ENCODE measurements at places on chromosomes 12 and 14.

- no peak for DNase-seq
These were observed 6.7 kb downstream of the CLEC12A start for GRCh38 chr12:9977916-9978315.

DNA sequence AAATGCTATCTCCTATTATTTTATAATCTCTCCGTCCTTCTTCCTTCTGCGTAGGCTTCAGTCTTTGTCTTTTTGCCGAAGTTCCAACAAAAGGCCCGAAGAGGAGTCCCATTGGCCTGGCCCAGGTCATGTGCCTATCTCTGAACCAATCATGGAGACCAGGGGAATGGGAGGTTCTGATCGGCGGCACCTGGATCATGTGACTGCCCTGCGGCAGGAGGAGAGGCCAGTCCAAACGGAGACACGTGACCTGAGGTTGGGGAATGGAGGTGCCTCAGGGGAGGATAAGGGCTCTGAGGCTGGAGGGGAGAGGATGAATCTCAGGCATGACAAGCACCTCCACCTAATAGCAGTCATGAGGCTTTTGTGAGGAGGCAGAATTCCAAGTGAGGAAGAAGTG, 86.0 kb downstream of the AACS start:
- no peak for DNase-seq

GRCh38 chr12:123034022-123034541, 53.6 kb downstream of the ARL6IP4 start:
- no peak for DNase-seq

GRCh38 chr14:68403191-68404145, 389.4 kb downstream of the ZFP36L1 start:
- DNase-seq = no peak

DNA sequence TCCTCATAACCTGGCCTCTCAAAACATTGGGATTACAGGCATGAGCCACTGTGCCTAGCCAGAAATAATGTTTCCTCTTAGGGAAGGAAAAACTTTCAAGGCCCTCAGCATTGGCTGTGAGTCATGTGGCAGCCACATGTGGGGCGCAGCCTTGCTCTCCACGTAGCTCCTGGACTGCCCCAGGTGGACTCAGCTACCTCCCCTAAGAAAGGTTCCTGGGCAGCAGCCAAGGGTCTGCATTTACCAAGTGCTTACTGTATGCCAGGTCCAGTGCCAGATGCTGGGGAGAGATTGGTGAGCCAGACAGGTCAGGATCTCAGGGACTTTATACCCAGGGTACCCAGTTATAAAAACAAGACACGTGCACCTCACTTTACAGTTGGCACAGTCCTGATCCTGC, 3.7 kb upstream of the TRPV4 start:
- DNase-seq = no peak

GRCh38 chr12:68794653-68795251, 13.2 kb upstream of the MDM2 start:
- no peak for DNase-seq

- DNase-seq = no peak
These were observed 1325.7 kb downstream of the SLC16A7 start for GRCh38 chr12:60921541-60921940.

DNA sequence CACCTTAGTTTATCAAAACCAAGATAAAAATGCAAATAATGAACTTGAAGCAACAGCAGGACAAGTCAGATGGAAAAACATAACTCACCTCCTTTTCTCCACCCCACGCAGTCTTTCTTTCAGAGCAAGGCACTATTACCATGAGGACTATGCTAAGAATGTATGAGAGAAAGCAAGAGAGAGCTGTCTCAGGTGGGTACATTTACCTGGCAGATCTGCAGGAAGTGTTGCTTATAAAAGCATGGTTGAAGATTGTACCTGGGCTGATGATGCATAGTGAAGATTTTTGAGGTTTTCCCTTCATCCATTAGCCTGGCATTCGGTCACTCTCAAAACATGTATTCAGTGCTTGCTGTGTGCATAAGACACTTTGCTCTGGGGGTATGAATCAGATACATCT, 68.8 kb upstream of the IFNG-AS1 start:
- DNase-seq = no peak

GRCh38 chr12:65611396-65611795, 212.9 kb upstream of the HMGA2 start:
- DNase-seq = no peak

- DNase-seq = no peak
These were observed 313.4 kb downstream of the BCL11B start for GRCh38 chr14:98958632-98959031.

GRCh38 chr14:100246809-100247428, 8.0 kb downstream of the YY1 start:
- peak; percentile 90 for DNase-seq

GRCh38 chr14:24606297-24606696, 3.2 kb downstream of the GZMH start:
- no peak for DNase-seq

GRCh38 chr14:95911456-95911855, 34.8 kb downstream of the TUNAR start:
- no peak for DNase-seq

GRCh38 chr12:69512820-69513219, 42.6 kb downstream of the FRS2 start:
- DNase-seq = no peak

- DNase-seq = no peak
These were observed 794 bp upstream of the LRTM2 start for GRCh38 chr12:1819571-1819970.

GRCh38 chr12:55676707-55677106, 31.0 kb downstream of the ITGA7 start:
- DNase-seq = no peak

DNA sequence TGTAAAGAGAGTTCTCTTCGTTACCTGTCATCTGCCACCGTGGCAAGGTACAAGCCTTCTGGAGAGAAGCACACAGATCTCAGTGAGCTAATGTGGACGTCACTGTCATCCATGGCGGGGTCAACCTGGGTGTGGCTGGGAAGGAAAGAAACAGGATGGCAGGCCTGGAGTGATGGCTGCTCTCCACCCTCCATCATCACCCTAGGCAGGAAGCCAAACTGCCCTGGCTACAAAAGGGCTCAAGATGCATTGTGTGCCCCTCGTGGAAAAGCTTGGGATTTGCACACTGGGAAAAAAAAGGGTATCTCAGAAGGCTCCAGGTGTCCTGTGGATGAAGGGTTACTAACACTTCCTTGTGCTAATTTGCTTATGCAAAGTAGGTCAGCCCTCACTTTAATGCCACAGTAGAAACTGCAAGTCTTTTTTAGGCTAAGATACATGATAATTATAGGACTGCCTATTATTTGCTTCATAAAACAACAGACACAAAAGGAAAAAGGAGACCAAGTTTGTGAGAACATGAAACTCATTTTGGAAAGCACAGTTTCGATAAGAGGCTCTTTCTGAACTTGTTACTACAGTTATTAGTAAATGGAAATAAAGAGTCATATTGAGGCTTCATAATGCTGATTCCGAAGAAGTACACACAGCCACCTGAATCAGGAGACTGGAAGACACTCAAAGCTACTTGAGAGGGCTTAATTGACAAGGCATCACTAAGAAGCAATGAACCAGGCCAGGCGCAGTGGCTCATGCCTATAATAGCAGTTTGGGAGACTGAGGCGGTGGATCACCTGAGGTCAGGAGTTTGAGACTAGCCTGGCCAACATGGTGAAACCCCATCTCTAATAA, 18.9 kb downstream of the RFC5 start:
- peak; percentile 32 for DNase-seq

DNA sequence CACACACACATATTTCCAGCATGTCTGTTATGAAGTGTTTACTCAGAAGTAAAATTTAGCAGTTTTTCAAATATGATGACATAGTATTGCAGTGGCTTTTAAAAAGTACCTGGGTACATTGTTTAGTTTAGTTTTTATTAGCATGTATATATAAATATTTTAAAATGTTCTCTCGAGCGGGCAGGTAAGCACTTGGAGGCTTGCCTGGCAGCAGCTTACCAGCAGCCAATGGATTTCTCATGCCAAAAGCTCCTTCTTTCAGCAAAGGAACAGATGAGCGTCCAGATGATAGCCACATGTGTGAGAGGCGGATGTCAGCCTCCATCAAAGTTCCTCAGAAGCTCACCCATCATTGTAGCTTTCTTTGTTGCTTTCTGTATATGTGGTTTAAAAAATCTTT, 57.2 kb upstream of the LRIG3 start:
- no peak for DNase-seq

GRCh38 chr12:108646600-108647579, 13.2 kb upstream of the SELPLG start:
- DNase-seq = no peak

GRCh38 chr12:39357041-39357440, 85.9 kb downstream of the KIF21A start:
- no peak for DNase-seq

DNA sequence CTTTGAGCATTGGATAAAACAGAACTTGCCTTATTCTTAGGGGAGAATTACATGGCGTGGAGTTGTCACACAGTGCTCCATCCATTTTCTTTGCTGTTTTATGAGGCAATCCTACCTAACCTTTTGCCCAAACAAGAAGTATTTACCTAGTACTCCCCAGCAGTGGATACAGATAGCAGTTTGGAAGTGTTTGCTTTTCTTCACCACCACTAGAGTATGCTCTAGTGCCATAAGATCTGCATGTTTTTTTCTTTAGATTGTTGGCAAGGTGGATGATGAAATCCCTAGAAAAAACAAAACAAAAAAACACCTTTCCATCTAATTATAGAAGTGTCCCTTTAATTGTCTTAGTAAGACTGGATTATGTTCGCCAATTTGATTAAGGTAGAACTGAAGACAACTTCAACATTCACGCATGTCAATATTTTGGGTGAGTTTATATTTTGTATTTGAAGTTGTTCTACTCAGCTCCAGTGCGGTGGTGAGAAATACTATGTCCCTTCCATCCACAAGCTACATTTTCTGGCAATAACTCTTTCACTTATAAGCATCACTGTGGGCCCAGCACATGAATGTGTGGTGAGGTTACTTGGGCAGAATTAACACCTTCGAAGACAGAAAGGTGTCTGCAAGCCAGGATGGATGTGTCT, 23.6 kb upstream of the TMEM260 start:
- peak; percentile 95 for DNase-seq

DNA sequence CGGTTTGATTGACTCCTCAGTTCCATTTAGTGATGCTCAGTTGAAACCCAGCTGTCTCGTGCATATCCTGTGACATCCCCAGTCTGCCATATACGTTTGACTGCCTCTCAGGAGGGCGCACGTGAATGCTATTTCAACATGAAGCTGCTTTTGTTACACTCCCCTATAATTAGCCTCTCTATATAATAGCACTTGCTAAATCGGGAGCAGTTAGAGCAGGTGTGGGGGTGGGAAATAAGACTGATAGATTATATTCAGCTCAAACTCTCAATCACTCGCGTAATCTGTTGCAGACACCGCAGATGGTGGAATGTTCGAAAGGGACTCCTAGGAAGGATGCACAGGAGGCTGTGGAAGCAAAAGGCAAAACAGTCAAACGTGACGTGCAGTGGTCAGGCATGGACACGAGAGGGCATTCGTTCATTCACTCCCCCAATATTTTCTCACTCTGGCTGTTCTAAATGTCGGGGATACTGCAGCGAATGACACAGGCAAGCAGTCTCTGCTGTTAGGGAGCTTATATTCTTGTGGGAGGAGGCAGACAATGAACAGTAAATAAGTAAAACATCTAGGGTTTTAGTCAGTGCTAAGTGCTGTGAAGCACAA, 29.8 kb downstream of the KCNA1 start:
- peak; percentile 64 for DNase-seq

GRCh38 chr12:89477633-89478279, 46.8 kb downstream of the GALNT4 start:
- DNase-seq = no peak

DNA sequence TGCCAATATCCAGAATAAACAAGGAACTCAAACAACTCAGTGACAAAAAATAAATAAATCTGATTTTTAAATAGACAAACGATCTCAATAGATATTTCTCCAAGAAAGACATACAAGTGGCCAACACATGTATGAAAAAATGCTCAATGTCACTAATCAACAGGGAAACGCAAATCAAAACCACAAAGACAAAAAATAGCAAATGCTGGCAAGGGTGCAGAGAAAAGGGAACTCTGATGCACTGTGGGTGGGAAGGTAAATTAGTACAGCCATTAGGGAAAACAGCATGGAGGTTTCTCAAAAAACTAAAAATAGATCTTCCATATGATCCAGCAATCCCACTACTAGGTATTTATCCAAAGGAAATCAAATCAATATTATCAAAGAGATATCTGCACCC, 3.5 kb upstream of the EIF5 start:
- no peak for DNase-seq

DNA sequence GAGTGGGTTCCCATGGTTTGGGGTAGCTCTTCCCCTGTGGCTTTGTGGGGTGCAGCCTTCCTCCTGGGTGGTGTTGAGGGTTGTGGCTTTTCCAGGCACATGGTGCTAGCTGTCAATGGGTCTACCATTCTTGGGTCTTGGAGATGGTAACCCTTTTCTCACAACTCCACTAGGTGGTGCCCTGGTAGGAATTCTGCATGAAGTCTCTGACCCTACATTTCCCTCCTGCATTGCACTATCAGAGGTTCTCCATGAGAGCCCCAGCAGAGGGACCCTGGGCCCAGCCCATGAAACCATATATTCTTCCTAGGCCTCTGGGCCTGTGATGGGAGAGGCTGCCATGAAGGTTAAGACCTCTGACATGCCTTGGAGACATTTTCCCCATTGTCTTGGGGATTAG, 1093.3 kb downstream of the SLC16A7 start:
- DNase-seq = peak; percentile 15

Data from NCI-H82 (cell line).